ENCODE measurements at places on chromosomes 4 and X. TPM values are rescaled to one million over a fixed set of nuclear protein-coding genes. Genes with fewer than 3 reads are reported as not detected.

DNA sequence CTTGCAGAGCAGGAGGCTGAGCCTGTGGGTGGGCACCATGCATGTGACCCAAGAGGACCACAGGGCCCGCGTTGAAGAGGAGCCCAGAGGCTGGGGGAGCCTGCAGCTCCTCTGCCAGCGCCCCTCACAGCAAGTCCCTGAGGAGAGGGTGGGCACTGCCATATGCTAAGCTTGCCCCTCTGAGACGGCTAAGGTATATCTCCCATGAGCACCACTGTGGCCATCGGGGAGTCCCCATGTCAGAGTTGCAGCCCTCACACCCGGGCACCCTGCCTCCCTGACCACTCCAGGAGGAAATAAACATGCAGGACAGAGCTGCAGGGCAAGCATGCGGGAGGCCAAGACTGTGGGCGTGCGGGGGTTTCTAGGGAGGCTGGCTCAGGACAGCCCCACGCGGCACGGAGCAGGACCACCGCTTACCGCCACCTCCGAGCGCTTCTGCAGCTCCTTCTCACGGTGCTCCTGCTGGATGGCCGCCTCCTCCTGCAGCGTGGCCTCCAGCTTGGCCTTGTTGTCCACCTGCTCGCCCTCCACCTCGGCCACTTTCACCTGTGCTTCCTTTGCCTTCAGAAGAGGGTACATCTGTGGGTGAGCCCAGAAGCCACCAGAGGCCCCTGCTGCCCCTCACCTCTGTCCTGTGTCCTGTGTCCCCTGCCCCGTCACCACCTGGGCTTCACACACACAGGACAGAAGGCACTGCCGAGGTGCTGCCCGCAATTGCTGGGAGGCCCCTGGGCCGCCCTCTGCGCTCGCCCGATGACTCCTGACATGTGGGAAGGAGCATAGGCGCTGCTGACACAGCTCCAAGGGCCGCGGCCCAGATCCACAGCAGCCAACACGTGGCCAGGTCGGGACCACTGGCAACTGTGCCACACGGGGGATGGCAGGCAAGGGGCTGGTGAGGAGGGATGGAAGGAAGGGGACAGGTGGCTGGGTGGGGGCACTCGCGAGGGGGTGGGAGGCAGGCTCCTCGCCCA is 29.8 kb downstream of the FGFR3 start:
- DNase-seq: no peak
- H3K27me3 ChIP-seq: no peaks in the 10 kb centered on the region
- H3K27ac ChIP-seq: no peak overlapping the region
- no peak overlapping the region for H3K4me3 ChIP-seq
- H3K36me3 ChIP-seq: peaks cover 6% of the 10 kb centered on the region

GRCh38 chrX:134891652-134892051 is 99.1 kb upstream of the SMIM10 start:
- no peak for DNase-seq
- no peaks in the 10 kb centered on the region for H3K36me3 ChIP-seq
- peaks cover 2% of the 10 kb centered on the region for H3K4me1 ChIP-seq
- H3K27ac ChIP-seq: no peak overlapping the region

DNA sequence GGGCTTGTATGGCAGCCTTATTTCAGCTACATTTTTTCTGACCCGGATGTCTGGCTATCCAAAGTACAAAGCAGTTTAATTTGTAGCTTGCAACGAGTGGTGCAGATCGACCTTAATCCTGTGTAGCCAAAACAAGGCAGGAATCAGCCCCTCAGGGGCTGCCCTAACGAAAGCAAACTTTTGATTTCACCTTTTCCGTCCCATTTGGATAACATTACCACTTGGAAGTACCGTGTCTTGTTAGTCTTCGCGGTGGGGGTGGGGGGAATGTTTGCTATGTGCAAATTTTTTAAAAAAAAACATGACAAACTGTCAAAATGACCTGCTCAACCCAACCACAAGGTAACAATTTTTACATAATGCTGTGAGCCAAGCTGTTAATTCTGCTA is 766 bp upstream of the DNAJB14 start:
- DNase-seq: peak; percentile 3
- H3K27ac ChIP-seq: peak overlapping the region; percentile 70
- no peaks in the 10 kb centered on the region for H3K27me3 ChIP-seq

Gene ITM2A
- 3.9 TPM for total RNA-seq

Gene KLF8
- 1.0 TPM for total RNA-seq

DNA sequence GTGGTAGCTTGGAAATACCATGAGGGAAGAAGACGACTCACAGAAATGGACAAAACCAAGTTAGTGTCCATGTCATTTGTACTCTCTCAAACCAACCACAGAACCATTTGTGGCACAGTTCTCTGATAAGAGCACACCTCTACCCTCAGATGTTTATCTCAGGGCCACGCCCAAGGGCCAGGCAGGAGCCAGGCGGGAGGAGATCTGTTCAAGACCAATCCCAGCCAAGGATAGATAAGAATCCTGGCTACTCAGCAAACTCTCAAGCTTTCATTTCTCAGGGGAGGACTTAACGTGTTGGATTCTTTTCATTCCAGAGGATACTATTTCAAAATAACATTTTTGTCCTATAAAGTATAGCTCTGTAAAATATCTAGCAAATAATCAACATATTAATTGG is 95.0 kb downstream of the NYX start:
- no peaks in the 10 kb centered on the region for H3K36me3 ChIP-seq
- no peak for DNase-seq
- H3K27me3 ChIP-seq: no peaks in the 10 kb centered on the region
- no peaks in the 10 kb centered on the region for H3K4me1 ChIP-seq
- no peak overlapping the region for H3K27ac ChIP-seq
- H3K4me3 ChIP-seq: no peak overlapping the region
